ENCODE measurements at places on chromosomes 12 and 14.

DNA sequence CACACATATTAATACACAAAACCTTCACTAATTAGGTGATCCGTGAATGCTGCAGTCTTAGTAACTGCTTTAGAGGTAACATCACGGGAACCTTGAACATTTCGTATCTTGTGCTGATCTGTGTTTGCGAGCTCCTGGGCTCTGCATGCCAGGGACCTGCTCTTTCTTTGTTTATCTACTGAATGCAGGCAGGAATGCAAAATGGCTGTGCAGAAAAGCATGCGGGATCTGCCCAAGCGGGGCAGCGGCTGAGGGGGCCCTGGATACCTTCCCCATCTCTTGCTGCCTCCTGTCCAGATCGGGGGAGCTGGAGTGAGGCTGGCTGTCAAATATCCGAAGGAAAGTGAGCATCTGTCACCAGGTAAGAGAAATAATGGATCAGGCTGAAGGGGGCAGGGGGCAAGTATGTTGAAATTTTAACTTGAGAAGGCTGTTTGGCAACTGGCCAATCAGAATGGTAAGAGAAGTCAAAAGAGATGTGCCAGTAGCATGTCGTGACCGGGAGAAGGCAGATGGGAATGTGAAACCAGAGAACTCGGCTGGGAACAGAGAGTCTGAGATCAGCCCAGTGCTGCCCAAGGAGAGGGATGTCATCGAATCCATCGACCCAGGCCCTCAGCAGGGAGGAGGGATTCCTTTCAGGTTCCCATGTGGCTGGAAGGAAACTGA is 191.4 kb downstream of the TTC7B start:
- no peak for DNase-seq

DNA sequence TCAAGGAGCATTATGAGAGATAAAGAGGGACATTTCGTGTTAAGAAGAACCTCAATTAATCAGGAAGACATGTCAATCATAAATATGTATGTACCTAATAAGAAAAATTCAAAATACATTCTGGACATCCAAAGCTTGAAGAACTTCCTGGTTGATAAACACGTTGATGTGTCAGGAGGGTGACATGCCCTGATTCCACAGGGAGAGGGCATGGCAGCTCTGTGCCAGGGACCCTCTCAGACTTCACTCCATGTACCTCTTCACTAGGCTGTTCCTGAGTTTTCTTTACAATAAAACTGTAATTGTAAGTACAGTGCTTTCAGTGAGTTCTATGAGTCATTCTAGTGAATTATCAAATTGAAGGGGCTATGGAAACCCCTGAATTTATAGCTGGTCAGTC is 163.5 kb downstream of the CFAP54 start:
- DNase-seq: no peak

GRCh38 chr12:67274186-67274585 is 5.0 kb downstream of the CAND1 start:
- no peak for DNase-seq

DNA sequence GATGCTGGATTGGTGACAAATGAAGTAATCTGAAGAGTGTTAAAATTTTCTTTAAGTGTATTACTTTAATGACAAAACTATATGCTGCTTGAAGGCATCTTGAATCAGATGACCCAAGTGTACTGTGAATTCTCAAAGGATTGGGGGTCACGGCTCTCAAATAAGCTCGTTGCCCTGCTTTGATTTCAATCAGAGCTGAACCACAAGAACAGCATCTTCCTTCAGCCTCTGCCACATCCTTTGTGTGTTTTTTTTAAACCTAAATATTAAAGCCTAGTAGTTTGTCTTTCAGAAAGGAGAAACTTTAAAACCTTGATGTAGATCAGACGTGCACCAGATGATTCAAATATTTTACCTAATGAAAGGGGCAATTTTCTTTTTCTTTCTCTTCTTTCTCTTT is 11.7 kb downstream of the ELK3 start:
- DNase-seq: no peak

DNA sequence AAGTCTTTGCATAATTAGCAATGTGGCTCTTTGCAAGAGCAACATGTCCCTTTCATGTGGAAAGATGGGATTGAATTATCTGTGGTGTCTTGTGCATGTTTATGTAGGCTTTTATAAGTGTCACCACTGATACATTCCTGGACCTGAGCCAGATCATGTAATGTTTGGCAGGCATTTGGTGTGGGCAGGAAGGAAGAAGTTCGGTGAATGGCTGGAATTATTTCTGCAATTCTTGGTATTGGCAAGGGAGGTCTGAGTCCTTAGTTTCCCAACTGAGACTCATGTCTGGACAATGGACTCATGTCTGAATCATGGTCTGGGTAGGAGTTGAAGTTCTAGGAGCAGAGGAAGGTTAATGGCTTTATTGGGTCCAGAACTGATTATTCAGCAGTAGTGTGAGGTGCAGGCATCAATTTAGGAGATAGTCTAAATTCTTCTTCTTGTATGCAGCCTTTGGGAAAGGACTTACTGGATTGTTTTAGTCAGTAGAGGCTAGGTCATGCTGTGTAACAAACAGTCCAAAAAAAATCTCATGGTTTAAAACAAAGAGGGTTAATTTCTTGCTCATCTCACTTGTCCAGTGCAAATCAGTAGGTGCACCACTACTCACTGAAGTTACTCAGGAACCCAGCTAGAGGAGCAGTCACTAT is 186.5 kb upstream of the LHX5 start:
- DNase-seq: no peak

DNA sequence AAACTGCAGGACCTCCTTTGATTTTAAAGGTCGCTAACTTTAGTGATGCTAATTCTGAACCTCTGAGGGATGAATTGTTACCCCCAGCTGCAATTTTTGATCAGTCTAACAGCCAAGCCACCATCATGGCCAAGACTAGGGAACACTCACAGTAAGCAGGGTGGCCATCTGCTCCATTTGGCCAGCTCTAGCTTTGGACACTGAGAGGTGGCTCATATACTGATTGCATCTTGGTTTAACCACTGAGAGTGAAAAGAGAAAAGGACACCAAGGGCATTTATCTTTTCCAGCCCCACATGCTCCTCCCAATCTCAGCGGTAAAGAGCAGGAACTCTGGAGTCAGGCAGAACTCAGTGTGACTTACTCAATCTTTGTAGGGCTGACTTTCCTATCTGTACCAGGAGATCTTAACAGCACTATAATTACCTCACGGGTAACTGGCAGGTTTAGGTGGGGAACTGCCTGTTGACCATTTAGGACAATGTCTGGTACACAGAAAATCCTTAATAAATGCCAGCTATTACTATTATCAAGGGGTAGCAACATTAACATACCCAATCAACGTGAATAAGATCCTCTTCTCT is 6.2 kb downstream of the LPCAT3 start:
- DNase-seq: no peak

DNA sequence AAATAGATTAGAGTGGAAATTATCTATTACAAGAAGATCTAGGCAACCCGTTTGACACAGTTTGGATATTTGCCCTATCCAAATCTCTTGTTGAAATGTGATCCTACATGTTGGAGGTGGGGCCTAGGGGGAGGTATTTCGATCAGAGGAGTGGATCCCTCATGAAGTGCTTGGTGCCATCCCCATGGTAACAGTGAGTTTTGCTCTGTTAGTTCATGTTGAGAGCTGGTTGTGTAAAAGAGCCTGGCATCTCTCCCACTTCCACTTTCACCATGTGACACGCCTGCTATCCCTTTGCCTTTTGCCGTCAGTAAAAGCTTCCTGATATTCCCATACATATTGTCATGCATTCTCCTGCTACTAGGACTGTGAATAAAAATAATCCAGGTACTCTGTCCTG is 66.4 kb upstream of the FLRT2 start:
- no peak for DNase-seq

DNA sequence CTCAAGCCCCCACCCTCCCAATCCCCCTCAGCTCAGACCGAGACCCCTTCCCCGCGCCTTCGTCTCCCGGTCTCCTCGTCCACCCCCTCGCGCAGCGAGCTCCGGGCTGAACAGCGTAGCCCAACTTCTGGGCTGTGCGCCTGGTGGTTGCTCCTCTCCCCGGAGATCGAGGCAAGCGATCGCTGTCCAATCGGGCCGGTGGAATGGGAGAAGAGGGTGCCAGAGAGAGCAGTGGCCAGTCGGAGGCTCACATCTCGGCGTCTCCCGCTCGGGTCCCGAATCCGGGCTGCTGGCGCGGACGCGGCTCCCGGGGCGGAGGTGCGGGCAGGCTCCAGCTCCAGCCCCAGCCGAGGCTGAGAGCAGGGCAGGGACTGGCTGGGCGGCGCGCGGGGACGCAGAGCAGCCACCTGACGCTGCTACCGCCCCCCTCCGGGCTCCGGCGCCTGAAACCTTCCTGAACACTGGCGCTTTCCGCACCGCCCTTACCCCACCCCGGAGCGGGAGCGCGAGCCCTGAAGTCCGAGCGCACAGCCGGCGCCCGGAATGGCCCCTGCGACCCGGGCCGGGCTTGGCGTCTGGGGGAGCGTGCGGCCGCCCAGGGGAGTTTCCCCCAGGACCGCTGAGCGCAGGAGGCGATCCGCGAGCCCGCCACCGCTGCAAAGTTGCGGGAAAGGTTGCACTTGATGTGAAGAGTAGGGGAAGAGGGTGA is 508 bp upstream of the KCNH5 start:
- no peak for DNase-seq

GRCh38 chr12:82857276-82857675 is 170.6 kb downstream of the TMTC2 start:
- DNase-seq: no peak

DNA sequence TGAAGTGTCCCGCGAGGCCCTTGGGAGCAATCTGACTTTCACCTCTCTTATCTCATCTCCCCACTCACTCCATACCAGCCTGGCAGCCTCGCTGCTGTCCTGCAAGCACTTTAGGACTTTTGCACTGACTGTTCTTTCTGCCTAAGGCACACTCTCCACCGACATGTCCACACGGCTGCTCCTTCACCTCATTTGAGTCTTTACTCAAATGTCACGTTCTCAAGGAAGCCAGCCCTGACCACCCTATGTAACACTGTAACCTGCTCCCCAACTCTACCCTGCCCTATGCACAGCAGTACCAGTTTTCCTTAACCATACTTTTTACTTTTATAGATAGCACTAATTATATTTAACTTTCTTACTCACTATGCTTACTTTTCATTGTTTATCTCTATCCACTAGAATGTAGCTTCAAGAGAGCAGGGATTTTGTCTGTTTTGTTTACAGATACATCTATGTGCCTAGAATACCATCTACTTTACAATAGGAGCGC is 32.0 kb downstream of the PRKD1 start:
- DNase-seq: no peak

DNA sequence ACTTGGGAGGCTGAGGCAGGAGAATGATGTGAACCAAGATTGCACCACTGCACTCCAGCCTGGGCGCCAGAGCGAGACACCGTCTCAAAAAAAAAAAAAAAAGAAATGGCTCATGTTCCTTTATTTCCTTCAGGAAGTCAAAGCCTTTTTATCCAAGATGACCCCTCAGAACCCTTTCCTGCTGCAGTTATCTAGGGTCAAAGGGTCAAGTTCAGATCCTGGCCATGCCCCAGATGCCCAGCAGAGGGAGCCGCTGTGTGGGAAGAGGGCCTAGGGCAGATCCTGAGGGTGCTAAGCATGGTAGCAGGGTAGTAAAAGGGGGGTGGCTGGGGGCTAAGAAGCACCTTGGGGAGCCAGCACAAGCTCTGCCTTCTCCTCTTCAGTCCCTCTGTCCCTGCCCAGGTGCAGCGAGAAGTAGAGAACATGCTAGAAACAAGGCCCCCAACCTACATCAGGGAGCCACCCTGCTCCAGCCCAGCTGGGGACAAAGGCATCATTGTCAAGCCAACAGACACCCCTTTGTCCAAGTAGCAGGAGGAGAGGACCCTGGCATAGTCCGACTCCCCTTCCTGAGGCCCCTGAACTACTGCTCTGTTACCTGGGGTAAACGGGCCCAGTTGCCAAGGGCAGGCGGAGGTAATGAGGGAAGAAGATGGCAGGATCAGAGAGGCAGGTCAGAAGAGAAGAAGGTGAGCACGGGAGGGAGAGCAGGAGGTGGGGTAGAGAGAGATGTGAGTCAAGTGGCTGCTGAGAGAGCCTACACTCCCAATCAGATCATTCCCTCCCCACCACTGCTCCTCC is 6.5 kb downstream of the NFE2 start:
- peak; percentile 36 for DNase-seq

- no peak for DNase-seq
These were observed 17.2 kb upstream of the CHPT1 start for GRCh38 chr12:101680240-101680639.

- no peak for DNase-seq
These were observed 103.2 kb downstream of the SINHCAF start for GRCh38 chr12:31222620-31223222.

DNA sequence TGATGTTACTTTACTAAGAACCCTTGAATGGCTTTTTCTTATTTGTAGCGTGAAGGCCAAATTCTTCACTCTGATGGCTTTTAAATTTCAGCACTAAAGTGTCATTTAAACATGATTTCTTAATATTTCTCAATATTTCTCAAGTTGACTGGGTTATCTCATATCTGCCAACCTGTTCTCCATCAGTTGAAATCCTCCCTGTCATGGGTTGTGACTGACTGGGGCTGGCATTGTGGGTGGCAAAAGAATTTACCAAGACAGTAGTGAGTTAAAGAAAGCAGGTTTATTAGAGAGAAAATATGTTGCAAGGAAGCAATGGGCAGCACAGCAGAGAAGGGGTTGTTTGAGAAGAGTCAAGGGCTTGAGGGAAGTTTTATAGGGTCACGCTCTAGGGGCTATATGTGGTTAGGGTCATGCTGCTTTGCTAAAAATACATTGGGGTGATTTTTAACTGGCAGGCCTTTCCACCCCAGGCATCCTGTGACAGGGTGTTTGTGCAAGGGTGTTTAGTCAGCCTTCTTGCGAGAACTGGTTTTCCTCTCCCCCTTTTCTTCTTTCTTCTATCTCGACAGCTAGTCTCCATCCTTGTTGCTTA is 232.8 kb upstream of the SEL1L start:
- no peak for DNase-seq

DNA sequence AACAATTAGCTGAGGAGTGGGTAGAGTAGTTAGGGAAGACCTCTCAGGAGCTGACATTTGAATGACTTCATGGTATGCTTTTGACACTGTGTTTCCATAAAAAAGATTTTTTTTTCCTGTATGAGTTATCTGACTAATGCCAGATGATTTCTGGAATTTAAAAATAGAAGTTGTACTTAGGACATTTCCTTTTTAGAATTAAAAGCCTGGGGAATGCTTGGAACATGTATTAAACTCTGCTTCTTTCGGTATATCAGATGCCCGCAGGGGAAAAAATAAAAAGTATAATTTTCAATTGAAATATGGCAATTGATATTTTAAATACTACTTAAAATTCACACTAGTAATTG is 41.1 kb downstream of the BRMS1L start:
- no peak for DNase-seq

DNA sequence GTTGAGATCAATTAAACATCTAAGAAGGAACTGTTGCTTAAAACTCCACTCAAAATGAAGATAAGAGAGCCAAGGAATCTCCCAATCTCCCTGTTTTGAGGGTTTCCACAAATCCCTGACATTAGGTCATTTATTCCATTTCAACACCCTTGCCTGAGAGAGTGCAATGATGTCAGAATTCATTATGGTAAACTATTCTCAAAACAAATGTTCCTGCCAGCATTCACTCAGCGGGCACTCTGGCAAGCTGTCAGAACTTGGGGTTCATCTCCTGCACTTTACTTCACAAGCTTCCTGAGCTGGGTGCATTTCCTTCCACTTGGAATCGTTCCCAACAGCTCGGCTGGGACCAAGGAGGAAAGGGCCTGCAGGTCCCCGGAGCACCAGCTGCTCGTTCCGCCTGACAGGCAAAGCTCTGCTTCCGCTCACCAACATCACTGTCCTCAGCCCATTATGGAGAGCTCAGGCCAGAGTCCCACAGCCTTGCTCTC is 117.8 kb downstream of the TTC7B start:
- no peak for DNase-seq

All from activated effector memory CD4-positive, alpha-beta T cell treated with Interleukin-2 at 50 U/mL for 16 hours (primary cell).